ENCODE measurements at places on chromosomes 7 and 10.
A peak's percentile ranks its signal among the peaks of the same experiment; 100 is the strongest.

GRCh38 chr7:66524738-66525137 is 103.9 kb upstream of the KCTD7 start:
- DNase-seq = no peak
- no peaks in the 10 kb centered on the region for H3K27me3 ChIP-seq
- H3K4me1 ChIP-seq = no peaks in the 10 kb centered on the region
- H3K36me3 ChIP-seq = no peaks in the 10 kb centered on the region
- H3K27ac ChIP-seq = no peak overlapping the region
- H3K4me3 ChIP-seq = no peak overlapping the region

DNA sequence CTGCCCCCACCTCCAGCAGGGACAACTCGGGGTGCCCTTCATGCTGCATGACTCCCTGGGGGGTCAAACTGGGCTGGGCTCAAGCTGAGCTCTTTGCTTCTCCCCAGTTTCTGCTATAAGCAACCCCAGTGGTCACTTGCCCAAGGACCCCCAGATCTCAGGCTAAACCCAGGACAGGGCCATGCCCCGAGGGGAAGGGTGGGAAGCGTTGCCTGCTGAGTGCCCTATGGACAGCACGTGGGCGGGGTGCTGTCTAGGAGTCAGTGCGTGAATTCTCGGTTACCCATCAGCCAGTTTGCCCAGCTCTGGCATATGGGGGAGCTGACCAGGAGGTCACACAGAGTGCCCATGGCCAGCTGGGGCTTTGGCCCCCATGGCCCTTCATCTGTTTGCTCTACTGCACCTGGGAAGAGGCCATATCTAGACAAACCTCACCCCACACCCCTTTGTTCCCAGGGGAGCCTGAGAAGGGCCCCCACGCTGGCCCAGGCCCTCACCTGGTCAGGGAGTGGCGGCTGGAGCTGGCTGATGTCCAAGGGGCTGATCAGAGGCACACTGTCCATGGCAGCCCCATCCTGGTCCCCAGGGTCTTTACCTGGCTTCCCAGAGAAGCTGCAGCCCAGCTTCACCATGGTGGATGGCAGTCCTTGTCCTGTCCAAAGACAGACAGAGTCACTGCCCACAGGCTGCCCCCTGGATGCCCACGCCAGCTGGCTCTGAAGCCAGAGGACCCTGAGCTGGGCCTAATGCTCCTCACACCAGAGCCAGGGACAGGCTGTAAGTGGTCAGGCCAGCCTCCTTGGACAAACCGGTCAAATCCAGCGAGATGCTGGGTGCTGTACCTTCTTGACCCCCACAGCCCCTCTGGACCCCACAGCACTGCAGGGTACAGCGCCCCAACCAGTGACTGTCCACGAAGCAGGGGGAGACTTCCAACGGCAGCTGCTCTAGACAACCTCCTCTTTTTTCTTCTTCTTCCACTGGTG is 8.0 kb downstream of the CALY start:
- no peaks in the 10 kb centered on the region for H3K36me3 ChIP-seq
- no peak overlapping the region for H3K27ac ChIP-seq
- no peak overlapping the region for H3K4me3 ChIP-seq
- DNase-seq = no peak
- peaks cover 6% of the 10 kb centered on the region for H3K4me1 ChIP-seq

- no peaks in the 10 kb centered on the region for H3K27me3 ChIP-seq
- H3K4me3 ChIP-seq = no peak overlapping the region
- no peak overlapping the region for H3K27ac ChIP-seq
- DNase-seq = no peak
- no peaks in the 10 kb centered on the region for H3K36me3 ChIP-seq
Observed at GRCh38 chr10:51421853-51422252, 277.5 kb downstream of the CSTF2T start.

- no peak overlapping the region for H3K27ac ChIP-seq
- H3K4me3 ChIP-seq = no peak overlapping the region
- H3K4me1 ChIP-seq = no peaks in the 10 kb centered on the region
- H3K36me3 ChIP-seq = no peaks in the 10 kb centered on the region
- DNase-seq = no peak
Observed at GRCh38 chr10:90031776-90032175, 330.4 kb downstream of the KIF20B start.

DNA sequence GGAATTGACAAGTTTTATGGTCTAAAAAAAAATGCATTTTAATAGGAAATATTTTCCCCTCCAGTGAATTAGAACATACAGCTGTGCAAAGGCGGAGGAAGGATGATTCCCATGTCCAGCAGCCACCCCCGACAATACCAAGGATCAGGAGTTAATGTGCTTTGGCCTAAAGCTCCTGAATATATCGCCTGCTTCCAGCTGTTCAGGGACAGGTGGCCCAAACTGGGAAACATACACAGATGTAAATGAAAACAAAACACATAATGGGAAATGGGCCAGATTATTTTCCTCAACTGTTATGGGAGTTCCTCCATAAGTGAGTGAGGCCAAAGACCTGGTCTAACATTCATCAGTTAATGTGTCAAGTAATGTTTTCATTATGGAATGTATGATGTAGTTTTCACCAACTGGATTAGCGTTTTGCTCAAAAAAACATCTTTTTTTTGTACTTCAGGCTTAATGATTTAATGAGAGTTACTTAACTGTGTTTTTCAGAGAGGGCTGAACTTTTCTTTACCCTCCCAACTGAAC is 55.1 kb upstream of the LAMB1 start:
- peaks cover 18% of the 10 kb centered on the region for H3K4me1 ChIP-seq
- DNase-seq = no peak
- H3K36me3 ChIP-seq = no peaks in the 10 kb centered on the region

DNA sequence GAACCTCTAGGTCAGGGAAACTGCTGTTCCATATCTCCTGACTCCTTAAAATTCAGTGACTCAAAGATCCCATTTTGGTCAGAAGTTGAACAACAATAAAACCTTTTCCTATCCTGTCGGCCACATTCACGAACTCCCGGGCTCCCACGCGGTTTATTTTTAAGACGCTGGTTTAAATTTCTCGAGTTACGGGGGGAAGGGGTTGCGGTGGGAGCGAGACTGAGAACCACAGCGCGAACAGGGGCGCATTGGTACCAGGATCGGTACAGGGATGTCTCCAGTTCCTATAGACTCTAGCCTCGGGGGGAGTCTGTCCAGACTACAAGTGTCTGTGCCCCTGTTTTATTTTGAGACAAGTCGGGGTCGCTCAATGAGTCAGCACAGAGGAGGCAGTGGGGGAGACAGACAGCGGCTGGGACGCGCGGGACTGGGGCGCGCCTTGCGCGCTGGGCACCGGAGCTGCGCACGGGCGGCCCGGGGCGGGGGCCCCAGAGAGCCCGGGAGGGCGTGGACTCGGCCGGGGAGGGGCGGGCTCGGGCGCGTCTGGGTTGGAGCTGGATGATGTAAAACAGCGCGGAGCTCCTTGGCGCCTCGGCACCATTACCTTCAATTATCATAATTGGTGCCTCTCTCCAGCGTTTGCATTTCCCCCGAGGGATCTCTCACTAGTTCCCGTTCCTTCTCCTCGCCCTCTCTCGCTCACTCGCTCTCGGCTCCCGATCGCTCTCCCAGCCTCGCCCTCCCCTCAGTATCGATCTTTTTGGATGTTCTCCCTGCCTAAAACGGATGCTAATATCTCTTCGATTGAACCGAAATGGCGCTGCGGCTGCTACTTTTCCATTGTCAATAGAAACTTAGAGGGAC is 8.7 kb upstream of the BAMBI start:
- no peaks in the 10 kb centered on the region for H3K27me3 ChIP-seq
- H3K27ac ChIP-seq = no peak overlapping the region
- no peaks in the 10 kb centered on the region for H3K36me3 ChIP-seq
- peaks cover 3% of the 10 kb centered on the region for H3K4me1 ChIP-seq

DNA sequence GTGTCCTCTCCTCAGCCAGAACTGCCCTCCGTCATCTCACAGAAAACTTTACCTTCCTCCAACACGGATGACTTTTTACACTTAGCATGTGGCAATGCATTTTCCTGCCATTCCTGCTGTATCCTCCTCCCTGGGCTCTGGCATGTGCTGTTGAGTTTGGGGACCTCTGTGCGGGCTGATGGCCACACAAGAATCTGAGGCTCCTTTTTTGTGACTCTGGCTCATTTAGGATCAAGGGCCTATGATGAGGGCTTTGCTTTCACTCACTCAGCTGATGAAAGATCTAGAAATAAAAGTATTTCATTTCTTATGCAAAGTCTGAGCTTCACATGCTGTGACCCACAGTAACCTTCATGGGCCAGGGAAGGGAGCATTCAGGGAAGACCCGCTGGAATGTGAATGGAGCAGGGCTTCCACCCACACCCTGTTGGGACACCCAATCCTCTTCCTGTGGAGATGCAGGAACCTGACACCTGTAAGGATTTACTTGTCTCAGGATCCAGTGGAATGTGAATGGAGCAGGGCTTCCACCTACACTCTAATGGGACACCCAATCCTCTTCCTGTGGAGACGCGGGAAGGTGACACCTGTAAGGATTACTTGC is 500.3 kb upstream of the MKI67 start:
- H3K27ac ChIP-seq = no peak overlapping the region
- no peaks in the 10 kb centered on the region for H3K36me3 ChIP-seq
- H3K4me1 ChIP-seq = no peaks in the 10 kb centered on the region
- H3K4me3 ChIP-seq = no peak overlapping the region

- no peaks in the 10 kb centered on the region for H3K27me3 ChIP-seq
- peaks cover 16% of the 10 kb centered on the region for H3K4me1 ChIP-seq
- no peak overlapping the region for H3K27ac ChIP-seq
- DNase-seq = no peak
Observed at GRCh38 chr10:35133586-35133985, 6.9 kb downstream of the CREM start.

DNA sequence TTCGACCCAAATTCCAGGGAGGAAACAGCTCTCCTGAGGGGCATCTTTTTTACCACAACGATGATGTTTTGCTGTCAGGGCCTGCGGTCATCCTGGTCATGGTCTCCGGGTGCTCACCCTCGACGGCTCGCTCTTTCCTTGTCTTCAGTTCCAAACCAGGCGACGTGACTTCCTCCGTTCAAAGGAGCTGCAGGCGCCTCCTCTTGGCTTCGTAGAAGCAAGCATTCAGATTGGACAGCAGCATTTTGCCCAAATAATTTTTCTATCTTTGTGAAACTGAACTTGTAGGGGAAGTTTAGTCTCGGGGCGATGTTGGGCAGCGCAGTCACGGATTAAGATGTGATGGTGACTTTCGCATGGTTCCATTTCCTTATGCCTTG is 208.9 kb downstream of the DNAJB6 start:
- no peak overlapping the region for H3K27ac ChIP-seq
- H3K4me3 ChIP-seq = no peak overlapping the region
- peaks cover 5% of the 10 kb centered on the region for H3K36me3 ChIP-seq
- no peaks in the 10 kb centered on the region for H3K27me3 ChIP-seq
- H3K4me1 ChIP-seq = no peaks in the 10 kb centered on the region

GRCh38 chr10:8817299-8817698 is 762.8 kb downstream of the GATA3 start:
- H3K27me3 ChIP-seq = no peaks in the 10 kb centered on the region
- H3K4me3 ChIP-seq = no peak overlapping the region
- no peaks in the 10 kb centered on the region for H3K4me1 ChIP-seq

DNA sequence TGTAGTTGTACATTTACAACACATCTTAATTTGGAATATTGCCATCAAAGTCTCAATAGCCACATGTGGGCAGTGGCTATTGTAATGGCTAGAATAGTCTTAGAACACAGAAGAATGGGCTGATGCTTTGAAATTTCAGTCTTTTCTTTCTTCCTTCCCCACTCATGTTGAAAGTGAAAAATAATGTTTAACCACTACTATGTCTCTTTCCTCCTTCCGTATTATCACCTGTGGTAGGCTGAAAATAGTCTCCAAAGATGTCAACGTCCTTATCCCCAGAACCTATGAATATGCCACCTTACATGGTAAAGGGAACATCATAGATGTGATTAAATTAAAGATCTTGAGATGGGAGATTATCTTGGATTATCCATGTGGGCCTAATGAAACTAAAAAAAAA is 154.0 kb downstream of the SUGCT start:
- H3K4me3 ChIP-seq = no peak overlapping the region
- no peaks in the 10 kb centered on the region for H3K27me3 ChIP-seq

- DNase-seq = no peak
- no peak overlapping the region for H3K27ac ChIP-seq
- H3K36me3 ChIP-seq = no peaks in the 10 kb centered on the region
- H3K4me1 ChIP-seq = no peaks in the 10 kb centered on the region
- H3K27me3 ChIP-seq = no peaks in the 10 kb centered on the region
- no peak overlapping the region for H3K4me3 ChIP-seq
Observed at GRCh38 chr7:43314379-43315158, 202.1 kb downstream of the HECW1 start.

DNA sequence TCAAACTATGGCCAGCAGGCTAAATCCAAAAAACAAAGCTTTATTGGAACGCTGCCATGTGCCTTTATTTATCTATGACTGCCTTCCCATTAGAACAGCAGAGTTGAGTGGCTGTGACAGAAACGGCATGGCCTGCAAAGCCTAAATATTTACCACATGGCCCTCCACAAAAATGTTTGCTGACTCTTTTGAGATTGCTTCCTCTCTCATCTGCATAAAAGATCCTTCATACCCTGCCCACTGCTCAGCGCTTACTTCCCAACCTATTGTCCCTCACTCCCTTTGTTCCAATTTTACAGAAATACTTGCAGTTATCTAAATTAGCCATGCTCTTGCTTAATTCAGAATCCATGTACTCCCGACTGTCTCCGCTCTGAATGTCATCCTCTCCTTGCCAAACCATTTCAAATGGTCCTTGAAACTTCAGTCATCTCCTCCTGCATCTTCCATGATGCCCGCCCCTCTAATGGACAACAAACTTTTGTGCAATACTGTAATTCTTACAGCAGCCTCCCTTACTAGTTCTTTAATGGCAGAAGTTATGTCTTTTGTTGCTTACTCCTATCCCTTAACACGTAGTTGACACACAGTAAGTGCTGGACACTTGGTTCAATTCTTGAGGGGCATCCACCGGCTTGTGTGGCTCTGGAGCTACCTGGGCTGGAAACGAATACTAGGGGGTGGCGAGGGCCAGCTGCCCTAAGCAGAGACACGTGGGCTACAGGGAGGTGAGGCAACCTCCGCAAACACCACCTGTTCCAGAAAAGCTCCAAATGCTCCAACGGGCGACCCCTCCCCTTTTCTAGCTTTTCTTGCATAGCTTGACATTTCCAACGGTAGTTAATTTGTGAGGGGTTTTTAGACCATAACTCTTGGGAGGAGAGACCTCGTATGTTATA is 832 bp downstream of the XRCC2 start:
- no peak for DNase-seq
- H3K4me1 ChIP-seq = peaks cover 6% of the 10 kb centered on the region
- H3K4me3 ChIP-seq = peak overlapping the region; percentile 62
- H3K27me3 ChIP-seq = no peaks in the 10 kb centered on the region
- no peaks in the 10 kb centered on the region for H3K36me3 ChIP-seq
- no peak overlapping the region for H3K27ac ChIP-seq

- no peak overlapping the region for H3K4me3 ChIP-seq
- peaks cover 50% of the 10 kb centered on the region for H3K4me1 ChIP-seq
- H3K27me3 ChIP-seq = no peaks in the 10 kb centered on the region
- no peak for DNase-seq
- H3K27ac ChIP-seq = no peak overlapping the region
Observed at GRCh38 chr10:86360657-86361056, 5.9 kb downstream of the GRID1 start.

GRCh38 chr10:24579448-24579847 is 144.2 kb downstream of the ARHGAP21 start:
- H3K27ac ChIP-seq = no peak overlapping the region
- no peak for DNase-seq
- H3K36me3 ChIP-seq = peaks cover 1% of the 10 kb centered on the region

Measured in thyroid gland (tissue), 4 donors.